ENCODE measurements at places on chromosomes 12 and 14.

DNA sequence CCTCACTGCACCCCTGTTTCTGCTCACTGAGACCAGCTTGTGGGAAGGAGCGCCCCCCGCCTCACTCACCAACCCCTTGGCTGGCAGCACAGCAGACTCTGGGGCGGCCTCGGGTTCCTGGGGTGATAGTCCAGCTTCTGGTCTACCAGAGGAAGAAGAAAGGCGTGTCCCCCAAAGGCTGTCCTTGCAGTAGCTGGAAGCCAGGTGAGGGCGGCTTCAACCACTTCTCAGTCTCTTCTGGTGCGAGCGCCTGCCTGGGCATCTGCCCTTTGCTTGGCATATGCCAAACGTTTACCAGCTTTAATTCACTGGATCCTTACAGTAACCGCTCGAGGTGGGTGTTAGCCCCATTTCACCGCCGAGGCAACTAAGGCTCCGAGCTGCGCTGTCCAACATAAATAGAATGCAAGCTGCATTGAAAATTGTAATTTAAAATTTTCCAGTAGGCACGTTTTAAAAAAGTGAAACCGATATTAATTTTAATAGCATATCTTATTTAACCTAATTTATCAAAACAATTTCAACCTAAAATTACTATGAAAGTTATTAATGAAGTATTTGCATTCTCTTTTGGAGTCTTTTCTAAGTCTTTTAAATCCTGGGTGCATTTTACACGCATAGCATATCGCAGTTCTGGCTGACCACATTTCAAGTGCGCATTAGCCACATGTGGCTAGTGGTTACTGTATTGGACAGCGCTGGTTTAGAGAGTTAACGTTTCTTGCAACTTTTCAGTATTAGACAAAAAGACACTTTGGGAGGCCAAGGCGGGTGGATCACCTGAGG lies 872 bp downstream of the FAM177A1 start:
- no peak for DNase-seq

DNA sequence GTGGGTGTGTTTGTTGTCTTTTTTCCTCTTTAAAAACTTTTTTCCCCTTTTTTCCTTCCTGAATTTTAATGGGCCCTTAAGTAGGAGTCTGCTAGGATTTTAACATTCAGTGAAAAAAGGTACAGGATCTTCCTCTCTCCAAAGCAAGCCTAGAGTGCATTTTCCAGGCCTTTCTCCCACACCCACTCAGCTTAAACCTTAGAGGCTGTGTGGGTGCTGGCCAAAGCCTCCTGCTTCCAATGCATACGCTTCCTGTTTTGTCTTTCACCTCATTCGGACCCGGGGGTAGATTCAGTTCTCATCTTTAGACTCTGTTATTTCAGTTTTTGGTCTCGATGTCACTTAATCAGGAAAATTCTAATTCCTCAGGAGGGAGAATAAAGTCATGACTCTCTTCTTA lies 51.2 kb downstream of the TMEM30B start:
- no peak for DNase-seq

- DNase-seq, result no peak
Observed at GRCh38 chr12:103442182-103442555, 53.6 kb downstream of the C12orf42 start.

- DNase-seq, result no peak
Observed at GRCh38 chr12:57098546-57098945, 9.6 kb downstream of the NAB2 start.

DNA sequence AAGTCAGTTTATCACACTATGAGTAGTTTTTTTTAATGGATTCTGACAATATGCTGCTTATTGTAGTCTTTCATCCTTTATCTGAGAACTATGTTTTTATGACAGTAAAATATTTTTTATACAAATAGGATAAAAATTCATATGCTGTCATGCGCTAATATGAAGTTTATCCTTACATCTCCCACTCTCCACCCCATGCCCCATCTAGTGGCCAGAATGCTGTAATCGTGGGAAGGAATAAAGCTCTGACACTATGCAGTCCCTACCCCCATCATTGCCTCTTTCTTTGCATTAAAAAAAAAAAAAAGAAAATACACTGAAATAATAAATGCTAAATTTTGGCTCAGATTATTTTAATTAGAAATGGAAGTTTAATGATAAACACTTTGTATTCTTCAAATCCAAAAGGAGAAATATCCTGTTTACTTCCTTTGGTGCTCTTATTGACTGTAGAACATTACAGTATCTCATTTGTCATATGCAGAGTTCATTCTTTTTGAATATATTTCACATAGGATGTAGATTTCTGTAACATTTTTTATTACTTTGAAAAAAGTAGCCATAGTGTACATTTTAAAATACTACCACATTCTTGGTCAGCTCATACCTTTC lies 145.9 kb upstream of the SLCO1C1 start:
- DNase-seq, result no peak
